Renal cortex interstitium (tissue), 15 donors: ENCODE measurements at places on chromosomes 12 and 14.

DNA sequence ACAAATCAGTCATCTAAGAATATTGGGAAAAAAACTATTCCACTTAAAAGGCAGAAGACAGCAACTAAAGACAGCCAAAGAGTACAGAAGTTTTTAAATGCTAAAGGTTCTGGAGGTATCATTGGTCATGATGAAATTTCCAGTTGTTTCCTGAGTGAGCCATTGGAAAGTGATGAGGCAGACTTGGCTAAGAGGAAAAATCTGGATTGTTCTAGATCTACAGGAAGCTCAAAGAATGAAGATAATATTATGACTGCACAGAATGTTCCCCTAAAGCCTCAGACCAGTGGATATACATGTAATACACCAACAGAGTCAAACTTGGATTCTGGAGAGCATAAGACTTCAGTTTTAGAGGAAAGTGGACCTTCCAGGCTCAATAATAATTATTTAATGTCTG is 22.8 kb downstream of the GALNT4 start:
- DNase-seq = no peak

DNA sequence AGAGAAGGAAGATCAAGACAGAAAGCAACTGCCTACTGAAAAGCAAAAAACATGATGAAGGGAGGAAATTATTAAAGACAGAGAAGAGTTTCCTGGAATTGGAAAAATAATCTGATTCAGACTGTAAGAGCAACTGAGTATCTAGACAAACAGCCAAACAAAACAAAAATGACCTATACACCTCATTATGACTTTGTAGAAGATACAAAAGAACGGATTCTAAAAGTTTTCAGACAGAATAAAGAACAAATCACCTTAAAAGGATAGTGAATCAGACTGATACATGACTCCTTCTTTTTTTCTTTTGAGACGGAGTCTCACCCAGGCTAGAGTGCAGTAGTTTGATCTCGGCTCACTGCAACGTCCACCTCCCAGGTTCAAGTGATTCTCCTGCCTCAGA is 10.4 kb downstream of the OSBPL8 start:
- no peak for DNase-seq

GRCh38 chr12:25689996-25690501 is 137.0 kb upstream of the LMNTD1 start:
- DNase-seq = no peak

GRCh38 chr14:88660056-88660455 is 97.2 kb downstream of the ZC3H14 start:
- no peak for DNase-seq

DNA sequence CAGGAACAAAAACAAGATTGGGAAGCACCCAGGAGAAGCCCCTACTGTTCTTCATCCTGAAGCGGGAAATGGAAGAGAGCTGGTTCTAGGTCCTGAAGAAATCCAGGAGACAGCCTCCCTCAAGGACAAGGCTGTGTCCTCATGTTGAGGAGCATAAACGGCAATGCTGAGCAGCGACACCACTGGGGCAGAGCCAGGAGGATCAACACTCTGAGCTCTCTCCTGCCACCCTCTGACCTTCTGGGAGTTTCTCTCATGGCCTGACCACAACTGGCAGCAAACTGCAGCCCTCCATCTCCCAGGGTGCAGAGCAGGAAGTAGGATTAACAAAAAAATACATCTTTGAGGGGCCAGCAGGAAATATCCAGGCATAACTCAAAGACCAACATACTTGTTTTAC is 1292.2 kb upstream of the TMEM132C start:
- DNase-seq = no peak

GRCh38 chr12:9221483-9221882 is 13.3 kb upstream of the PZP start:
- DNase-seq = no peak

- no peak for DNase-seq
Measured at GRCh38 chr12:117501076-117501869, 139.8 kb upstream of the NOS1 start.
